Stimulated activated CD8-positive, alpha-beta memory T cell treated with anti-CD3 and anti-CD28 coated beads, Interleukin-2, amount 100 ng/mL, for 48 hours (primary cell): ENCODE measurements at places on chromosomes 5 and 9.

- DNase-seq = no peak
These were observed 82.5 kb downstream of the PRRT1B start for GRCh38 chr9:131627648-131628458.

DNA sequence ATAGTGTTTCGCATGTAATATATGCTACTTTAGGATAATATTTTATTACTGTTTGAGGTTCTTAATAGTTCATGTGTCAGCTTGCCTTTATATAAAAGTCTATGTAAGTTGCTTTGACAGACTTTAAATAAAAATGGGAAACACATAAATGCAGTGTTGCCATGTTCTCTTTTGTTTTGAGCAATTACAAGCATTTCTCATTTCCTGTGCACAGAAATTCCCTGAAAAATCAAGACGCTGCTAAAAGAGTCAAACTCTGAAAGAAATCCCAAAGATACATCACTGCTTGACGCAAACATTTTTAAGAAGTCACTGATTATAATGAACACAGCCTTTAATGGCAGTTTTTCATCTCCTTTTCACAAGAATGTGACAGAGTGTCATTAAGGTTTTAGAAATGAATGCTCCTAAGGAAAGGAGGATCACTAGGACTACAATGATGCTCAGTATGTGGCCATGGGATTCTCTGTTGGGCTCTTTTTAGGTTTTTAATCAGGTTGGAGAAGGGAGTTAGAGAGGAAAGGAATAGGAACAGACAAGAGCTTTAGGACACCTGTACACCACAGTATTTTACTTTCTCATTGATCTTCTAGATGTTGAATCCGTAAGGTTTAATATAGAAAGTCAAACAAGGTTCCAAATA lies 29.4 kb downstream of the ZCCHC7 start:
- DNase-seq = no peak

DNA sequence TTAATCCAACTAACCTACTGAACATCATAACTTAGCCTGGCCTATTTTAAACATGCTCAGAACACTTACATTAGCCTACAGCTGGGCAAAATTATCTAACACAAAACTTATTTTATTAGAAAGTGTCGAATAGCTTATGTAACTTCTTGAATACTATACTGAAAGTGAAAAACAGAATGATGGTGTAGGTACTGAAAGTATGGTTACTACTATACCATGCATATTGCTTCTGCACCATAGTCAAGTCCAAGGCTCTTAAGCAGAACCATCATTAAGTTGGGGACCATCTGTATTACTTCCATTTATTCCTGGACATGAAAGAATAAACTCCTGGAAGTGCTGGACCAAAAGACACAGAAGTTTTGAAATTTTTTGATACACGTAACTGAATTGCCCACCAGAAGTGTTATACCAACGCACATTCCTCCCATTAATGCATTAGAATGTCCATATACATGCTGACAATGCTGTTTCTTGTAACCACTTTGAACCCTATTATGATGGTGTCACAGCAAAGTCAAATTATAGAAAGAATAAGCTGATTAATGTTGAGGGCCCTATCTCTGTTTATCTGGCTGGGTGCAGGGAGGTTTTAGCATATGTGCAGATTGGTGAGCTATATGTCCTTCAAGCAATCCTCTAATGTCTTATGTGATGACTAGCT lies 375.7 kb downstream of the ACTL7B start:
- no peak for DNase-seq

DNA sequence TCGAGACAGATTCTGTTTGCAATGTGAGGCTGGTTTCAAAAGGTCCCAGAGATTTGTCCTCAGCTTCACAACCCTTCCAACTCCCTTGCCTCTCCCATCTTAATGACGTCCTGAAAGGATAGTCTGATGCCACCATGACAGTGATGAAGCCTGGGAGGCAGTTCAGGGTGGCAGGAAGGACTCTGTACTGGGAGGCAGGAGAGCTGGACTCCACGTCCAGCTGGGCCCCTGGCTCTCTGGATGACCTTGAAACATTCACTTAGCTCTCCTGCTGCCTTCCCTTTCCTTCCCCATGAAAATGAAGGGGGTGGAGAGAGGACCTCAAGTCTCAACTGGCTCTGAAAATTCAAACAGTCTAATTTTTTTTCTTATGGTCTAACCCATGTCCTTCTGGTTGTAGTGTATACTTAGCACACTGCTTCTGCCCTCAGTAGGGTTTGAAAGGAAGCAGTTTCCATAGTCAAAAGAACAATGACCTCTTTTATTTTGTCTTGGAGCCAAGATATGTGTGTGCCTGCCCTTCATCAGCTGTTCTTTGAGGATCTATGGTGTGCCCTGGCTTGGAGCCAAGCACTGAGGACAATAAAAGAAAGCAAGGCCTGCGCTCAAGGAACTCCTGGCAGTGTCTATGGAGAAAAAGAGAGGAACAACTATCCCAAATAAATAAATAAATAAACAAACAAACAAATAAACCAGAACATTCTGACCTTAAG lies 188.3 kb downstream of the GRIA1 start:
- DNase-seq = no peak

DNA sequence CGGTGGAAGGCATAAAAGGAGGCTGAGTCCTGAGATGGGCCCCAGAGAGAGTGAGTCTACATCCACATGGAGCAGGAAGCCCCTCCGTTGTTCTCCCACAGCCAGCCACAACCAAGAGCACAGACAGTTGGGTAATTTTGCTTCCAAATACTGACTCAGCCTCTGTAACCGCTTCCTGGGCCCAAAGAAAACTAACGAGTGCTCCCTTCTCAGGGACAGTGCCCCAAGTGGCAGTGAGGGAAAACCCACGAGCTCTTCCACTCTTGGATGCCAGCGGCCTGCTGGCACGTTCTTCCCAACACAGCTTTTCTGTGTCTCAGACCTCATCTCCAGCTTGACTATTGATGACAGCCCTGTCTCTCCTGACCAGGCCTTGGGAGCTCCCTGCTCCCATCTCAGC lies 207.6 kb downstream of the FSTL4 start:
- no peak for DNase-seq
